ENCODE measurements at places on chromosomes 12 and 14. TPM values are rescaled to one million over a fixed set of nuclear protein-coding genes. Genes with fewer than 3 reads are reported as not detected.

GPD1 gene
- total RNA-seq, result not detected

CLEC4A gene
- total RNA-seq, result 0.19 TPM

CARMIL3 gene
- 2.9 TPM for total RNA-seq

TSPAN11 gene
- total RNA-seq, result not detected

FGF6 gene
- total RNA-seq, result not detected

KRT83 gene
- not detected for total RNA-seq

TAS2R30 gene
- total RNA-seq, result 2.1 TPM

SLC25A21 gene
- not detected for total RNA-seq

CLEC2A gene
- not detected for total RNA-seq

NKX2-1 gene
- not detected for total RNA-seq

KLHL42 gene
- total RNA-seq, result 14.7 TPM

PLCZ1 gene
- not detected for total RNA-seq

SMIM41 gene
- total RNA-seq, result not detected

KRT2 gene
- not detected for total RNA-seq

DGKA gene
- total RNA-seq, result 301 TPM

SERPINA12 gene
- total RNA-seq, result not detected

LRTM2 gene
- not detected for total RNA-seq

CNPY2 gene
- 110 TPM for total RNA-seq

MAP4K5 gene
- 38.7 TPM for total RNA-seq

SLC6A15 gene
- total RNA-seq, result not detected

TMED8 gene
- 17.6 TPM for total RNA-seq

OTX2 gene
- total RNA-seq, result not detected

FAM181A gene
- not detected for total RNA-seq

All from activated CD8-positive, alpha-beta memory T cell treated with anti-CD3 and anti-CD28 coated beads, Interleukin-2, amount 10 ng/mL, durations not matched to agents 7 days and 5 days (primary cell).